Stromal cell of bone marrow (primary cell): ENCODE measurements at places on chromosomes 6 and 20.

GRCh38 chr6:14082771-14083170 lies 34.8 kb upstream of the CD83 start:
- DNase-seq: no peak

- DNase-seq: no peak
These were observed 33.0 kb downstream of the NUP153 start for GRCh38 chr6:17673543-17674254.

GRCh38 chr6:133921249-133921859 lies 31.7 kb upstream of the TBPL1 start:
- DNase-seq: peak; percentile 65

GRCh38 chr6:72078096-72078495 lies 191.7 kb downstream of the RIMS1 start:
- DNase-seq: no peak

DNA sequence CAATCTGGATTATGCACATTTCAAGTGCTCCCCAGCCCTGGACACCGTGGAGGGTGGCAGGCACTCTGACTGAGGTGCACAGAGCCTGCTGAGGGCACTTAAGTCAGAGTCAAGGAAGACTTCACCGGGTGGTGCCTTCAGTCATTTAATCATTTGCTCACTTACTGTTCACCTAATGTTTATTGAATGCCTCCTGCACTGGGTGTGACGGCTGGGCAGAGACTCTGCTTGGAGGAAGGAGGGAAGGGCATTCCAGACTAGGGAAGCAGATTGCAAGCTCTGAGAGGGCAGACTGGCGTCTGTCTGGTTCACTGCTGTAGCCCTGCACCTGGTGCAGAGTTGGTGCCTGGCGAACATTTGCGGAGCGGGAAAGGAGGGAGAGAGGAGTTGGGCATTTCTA lies 54.2 kb upstream of the FAM83D start:
- no peak for DNase-seq

DNA sequence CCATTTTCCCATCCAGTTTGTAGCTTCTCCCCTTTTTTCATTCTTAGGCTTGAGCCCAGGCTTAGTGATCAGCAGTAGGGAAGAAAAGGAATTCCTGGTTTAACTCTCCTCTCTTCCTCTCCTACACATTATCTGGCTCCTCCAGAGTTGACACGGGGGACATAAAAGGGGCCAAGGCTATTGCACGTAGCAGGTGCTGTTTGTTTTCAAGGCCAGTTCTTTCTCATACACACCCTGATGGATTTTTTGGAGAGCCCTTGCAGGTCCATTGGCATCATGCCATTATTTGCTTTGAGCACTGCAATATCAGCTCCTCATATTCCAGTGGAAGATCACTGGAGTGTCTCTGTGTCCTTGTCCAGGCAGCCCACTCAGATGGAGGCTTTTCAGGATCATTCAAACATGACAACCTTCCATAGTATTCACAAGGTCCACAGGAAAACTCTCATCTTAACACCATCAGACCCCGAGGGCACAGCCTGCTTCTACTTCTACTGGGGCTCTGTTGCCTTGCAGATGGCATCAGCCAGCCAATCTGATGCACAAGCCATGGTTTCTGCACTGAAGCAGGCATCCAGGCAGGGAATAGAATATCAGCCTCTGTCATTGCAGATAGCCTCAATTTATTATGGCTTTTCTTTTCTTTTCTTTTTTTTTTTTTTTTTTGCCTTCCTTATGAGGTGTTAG lies 18.8 kb downstream of the PLCB4 start:
- no peak for DNase-seq

- peak; percentile 8 for DNase-seq
These were observed 72.3 kb upstream of the CENPW start for GRCh38 chr6:126267626-126268025.

DNA sequence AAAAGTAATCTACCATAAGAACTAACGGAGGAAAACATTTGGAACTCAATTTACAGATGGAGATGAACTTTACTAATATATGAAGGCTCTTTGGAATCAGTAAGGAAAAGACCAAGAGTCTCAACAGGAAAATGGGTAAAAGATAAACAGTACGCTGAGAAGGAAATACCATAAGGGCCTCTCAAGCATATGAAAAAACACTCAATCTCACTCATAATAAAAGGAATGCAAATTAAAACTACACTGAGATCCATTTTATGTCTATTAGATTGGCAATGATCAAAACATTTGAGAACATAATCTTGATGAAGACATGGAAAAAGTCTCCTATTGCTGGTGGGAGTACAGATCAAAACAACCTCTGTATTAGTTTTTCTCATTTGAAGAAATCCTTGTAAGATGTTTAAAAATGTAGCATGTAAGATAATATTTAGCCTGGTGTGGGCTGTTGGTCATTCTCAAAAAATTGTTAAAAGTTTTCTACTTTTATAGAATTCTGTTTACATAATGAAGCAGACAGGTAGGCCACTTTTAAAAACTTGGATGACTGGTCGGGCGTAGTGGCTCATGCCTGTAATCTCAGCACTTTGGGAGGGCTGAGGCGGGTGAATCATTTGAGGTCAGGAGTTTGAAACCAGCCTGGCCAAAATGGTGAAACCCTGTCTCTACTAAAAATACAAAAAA lies 14.5 kb downstream of the REV3L start:
- peak; percentile 37 for DNase-seq

DNA sequence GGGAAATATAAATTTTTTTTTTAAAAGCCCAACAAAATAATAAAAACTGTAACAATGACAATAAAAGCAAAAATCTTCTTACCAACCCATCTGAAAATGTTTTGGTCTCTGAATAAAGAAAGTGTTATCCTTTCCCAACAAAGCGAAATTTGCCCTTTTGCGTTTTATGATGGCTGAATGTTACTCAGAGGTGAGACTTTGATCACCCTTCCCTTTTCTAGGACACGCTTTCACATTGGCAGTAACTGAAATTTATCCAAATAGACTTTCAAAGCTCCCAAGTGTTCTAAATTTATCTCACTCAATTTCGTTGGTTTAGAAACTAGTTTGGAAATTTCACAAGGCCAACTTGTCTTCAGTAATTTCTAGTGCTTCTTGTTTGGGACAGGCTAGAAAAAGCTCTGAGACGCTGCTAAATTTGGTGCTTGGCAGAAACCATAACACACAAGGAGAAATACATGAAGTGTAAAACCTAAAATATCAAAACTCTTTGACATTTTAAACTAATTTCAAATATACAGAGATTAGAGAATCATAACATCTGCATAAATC lies 354.5 kb upstream of the CITED2 start:
- no peak for DNase-seq

GRCh38 chr6:80438772-80439171 lies 332.3 kb downstream of the BCKDHB start:
- peak; percentile 36 for DNase-seq

- DNase-seq: no peak
These were observed 143.9 kb upstream of the FOXA2 start for GRCh38 chr20:22728146-22728745.

- no peak for DNase-seq
These were observed 161.3 kb upstream of the RREB1 start for GRCh38 chr6:6946206-6947155.

GRCh38 chr6:12200015-12200564 lies 90.1 kb upstream of the EDN1 start:
- no peak for DNase-seq

DNA sequence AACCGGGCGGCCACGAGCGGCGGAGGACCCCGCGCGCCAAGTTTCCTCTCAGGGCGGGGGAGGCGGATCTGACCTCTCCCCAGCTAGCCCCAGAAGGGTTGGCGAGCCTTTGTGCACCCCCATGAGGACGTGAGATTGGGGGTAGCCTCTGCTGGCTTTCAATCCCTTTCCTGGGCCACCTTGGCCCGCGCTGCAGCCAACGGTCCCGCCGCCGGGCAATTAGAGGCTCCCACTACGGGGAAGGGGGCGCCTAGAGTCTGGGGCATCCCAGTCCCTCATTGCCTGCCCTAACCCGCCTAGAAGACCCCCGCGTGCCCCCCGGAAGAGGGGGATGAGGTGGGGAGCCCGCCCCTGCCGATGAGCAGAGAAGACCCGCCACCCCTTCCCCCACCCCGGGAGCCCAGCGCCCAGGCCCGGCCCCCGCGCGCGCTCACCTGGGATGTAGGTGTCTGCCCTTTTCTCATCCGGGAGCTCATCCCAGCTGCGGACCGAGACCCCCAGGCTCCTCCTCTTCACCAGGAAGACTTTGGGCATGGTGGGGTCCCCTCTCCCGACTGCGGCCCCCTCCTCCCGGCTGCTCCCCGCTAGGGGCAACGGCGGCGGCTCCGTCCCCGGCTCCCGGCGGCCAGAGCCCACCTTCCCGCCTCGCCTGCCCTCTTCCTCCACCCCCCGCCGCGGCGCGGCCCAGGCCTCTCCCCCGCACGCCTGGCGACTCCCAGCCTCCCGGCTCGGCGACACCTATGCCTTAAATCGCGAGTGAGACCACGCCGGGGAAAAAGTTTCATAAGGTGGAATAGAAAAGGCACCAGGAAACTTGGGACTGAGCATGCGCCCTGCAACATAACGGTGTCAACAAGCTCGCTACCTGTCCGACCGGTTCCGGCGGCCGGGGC lies at the start of gene OVOL2:
TSS of gene OVOL2 (minus strand) at position 816 of the 893 bp plus-strand sequence. CDS start at position 534, 282 bp downstream.
- no peak for DNase-seq

DNA sequence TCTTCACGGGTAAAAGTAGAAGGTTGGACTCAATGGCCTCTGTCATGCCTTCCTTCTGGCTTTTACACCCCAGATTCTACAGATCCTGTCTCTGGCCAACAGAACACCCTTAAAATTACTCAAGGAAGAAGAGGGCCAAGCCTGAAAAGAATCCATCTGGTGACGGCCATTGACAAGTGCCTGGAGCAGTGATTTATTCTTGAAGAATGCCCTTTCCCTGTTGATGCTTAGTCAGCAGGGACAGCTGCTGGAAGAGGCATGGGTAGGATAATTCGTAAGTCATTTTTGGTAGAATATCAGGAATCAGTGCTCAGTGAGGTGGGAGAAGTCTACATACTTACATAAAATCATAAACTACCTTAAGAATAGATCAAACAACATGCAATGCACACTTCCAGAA lies 397.9 kb downstream of the SAMD5 start:
- peak; percentile 2 for DNase-seq

DNA sequence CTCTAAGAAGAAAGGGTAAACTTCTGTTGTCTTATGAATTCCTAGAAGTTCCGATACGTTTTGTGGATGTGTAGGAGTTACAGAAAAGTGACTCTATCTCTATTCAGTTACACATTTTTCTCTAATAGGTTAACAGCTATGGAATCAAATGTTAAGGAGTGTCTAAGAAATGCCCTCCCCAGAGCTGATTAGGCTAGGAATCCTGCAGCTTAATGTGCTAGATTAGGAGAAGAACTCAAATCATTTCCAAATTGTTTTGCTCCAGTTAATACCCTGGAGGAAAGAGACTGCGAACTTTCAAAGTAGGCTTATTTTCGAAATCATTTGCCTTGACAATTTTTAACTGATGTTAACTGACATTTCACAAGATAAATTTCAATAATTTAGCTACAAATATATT lies 51.9 kb downstream of the IBTK start:
- DNase-seq: no peak

GRCh38 chr20:4064144-4064909 lies 49.0 kb upstream of the RNF24 start:
- peak; percentile 93 for DNase-seq

GRCh38 chr6:129242546-129242945 lies 359.6 kb downstream of the LAMA2 start:
- no peak for DNase-seq

GRCh38 chr6:69887714-69888345 lies 21.5 kb downstream of the COL19A1 start:
- no peak for DNase-seq

DNA sequence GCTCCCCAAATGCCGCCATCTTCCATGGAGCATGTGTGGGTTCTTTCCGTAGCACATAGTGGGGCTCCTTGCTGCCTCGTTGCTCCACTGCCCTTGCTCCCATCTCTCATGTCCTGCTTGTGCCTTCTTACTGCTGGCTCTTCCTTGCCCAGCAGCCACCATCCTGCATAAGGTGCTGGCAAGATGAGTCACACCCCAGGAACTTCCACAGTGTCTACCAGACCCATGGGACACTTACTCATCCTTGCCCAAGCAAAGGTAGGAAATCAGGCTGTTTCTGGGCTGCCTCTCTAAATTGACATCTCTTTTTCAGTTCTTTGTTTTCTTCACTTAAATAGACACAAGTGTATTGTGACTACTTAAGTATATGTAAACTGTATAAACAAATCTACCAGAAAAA lies 39.4 kb upstream of the RGS17 start:
- DNase-seq: no peak

GRCh38 chr6:9801249-9801754 lies 613.6 kb downstream of the TFAP2A start:
- no peak for DNase-seq

DNA sequence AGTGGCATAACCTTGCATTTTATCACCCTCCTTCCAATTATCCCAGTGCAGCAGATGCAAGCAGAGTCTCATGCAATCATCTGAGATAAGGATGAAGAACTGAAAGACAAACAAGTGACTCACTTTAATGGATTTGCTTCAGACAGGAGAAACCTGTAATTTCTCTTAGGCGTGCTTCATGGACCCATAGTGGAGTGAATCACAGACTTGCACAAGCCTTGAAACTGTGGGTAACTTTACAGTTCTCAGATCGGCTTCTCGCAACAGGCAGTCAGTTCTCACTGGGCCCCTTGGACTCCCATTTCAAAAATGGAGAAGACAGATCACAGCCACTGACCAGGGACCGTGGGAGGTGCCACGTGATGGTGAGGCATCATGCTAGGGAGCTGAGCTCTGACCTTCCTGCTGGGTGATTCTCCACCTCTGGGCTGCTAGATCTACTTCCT lies at the start of gene ADGRF4:
TSS of gene ADGRF4 (plus strand) at position 239 of the 446 bp plus-strand sequence. CDS start 8,666 bp downstream, outside the sequence.
- no peak for DNase-seq

DNA sequence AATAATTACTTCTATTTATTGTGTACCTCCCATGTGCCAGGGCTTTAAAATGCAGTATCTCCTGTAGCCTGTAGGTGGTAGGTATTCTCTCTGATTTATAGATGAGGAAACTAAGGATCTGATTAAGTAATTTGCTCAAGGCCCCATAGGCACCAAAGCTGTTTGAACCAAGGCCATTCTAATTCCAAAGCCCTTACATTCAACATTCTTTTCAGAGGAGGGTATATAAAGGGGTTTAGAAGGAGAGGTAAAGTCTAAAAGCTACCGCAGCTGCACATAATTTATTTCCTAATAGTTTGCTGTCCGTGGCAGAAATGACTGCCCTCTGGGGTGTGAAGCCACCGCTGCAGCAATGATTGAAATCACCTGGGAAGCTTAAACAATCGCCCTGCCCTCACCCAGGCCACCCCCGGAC lies 95.0 kb upstream of the FAM8A1 start:
- DNase-seq: no peak

- DNase-seq: no peak
These were observed 5.2 kb downstream of the ZNF76 start for GRCh38 chr6:35264550-35265274.

- no peak for DNase-seq
These were observed 281.9 kb downstream of the PKHD1 start for GRCh38 chr6:51805517-51805916.

DNA sequence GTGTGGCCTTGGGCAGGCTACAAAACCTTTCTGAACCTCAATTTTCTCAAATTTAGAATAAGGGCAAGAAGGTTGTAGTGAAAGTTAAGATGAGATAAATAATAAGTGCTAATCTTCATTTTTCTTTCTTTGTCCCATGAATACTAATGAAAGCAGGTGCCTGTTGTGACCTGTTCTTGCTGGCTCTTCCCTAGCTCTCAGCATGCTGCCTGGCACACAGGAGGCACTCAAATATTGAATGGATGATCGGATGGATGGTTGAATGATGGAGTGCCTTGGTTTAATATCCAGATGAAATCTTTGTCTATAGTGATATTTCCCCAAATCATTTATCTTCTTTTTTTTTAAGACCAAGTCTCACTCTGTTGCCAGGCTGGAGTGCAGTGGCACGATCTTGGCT lies 15.0 kb downstream of the PBOV1 start:
- no peak for DNase-seq
